ENCODE measurements at places on chromosomes 5 and 9.

GRCh38 chr5:29963956-29964355 is 1229.5 kb upstream of the CDH6 start:
- no peak for DNase-seq

GRCh38 chr5:124741711-124742496 is 4.5 kb downstream of the ZNF608 start:
- DNase-seq = no peak

GRCh38 chr5:140267201-140267540 is 35.7 kb downstream of the PFDN1 start:
- no peak for DNase-seq

GRCh38 chr5:33441241-33442177 is 744 bp downstream of the TARS1 start:
- DNase-seq = no peak

GRCh38 chr5:83922699-83923098 is 202.0 kb upstream of the HAPLN1 start:
- no peak for DNase-seq

DNA sequence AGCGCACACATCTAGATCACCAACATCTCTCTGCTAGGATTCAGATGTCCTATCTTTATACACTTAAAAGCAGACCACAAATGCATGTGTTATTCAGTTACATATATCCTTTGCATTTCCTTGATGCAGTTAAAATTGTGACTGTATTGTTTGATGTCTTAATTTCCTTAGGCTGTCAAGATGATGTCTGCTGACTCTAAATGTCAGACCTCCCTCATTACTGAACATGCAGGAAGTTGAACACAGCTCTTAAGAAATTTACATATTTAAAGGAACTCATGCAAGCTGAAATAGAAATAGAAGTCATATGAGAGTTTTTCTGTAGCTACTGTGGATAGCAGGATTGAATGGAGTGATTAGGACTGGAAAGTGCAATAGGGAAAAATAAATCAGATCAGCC is 336.5 kb upstream of the SEMA6A start:
- DNase-seq = no peak

DNA sequence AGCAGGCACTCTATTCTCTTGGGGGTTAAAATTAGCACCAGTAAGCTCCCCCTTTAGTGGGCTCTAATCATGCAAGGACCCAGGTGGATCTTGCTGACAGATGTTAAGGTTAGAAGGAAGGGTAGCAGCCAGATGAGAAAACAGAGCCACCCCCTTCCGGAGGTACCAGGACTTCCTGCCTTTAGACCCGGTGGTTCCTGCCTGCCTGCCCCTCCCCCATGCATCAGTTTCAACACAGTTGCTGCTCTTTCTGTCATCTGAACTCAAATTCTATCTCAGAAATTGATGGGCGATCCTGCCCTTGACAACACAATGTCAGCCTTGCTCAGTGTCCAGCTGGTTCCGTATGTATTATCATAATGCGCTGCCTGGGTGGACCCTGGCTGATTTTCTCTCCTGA is 287.3 kb downstream of the EBF1 start:
- peak; percentile 63 for DNase-seq

All from memory B cell (primary cell).